Esophagus muscularis mucosa (tissue), 4 donors: ENCODE measurements at places on chromosomes 6 and 20. TPM values are rescaled to one million over a fixed set of nuclear protein-coding genes. Genes with fewer than 3 reads are reported as not detected.
A peak's percentile ranks its signal among the peaks of the same experiment; 100 is the strongest.

TCF21 gene
- 24.5 TPM for total RNA-seq

DNA sequence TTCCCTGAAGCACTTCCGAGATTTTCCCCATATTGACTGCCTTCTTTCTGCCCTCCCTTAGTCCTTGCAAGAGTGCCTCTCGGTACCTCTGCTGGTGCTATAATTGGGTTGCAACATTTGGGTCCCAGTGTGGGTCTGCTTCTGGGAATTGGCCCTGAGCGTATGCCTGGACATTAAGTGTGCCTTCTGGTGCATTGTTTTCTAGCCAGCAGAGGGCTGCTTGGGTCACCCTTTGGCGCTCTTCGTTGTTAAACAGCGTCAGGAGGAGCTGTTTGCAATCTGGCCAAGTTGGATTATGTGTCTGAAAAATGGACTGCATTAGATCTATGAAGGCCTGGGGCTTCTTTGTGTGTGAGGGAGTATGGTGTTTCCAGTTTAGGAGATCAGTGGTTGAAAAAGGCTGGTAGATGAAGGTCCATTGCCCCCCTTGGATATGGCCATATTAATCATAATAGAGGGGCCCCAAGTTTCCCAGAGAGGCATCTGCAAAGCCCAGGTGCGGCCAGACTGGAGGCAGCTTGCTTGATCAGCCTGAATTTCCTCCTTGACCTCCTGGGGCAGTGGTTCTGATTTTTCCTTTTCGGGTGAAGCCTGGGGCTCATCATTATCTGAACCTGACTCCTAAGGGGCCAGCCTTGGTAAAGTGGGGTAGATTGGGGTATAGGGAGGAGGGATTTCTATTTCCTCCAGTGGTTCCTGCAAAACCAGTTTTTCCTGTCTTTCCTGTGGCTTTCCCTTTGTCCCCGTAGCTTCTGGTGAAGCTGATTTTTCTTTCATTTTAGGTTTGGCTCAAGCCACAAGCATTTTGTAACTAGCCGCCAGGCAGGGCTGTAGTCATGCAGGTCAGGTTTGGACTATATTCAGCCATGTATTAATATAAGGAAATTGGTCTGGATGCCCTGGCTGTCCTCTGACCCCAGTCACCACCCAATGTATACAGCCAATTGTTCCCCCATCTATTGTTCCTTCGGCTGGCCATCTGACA, 85.4 kb upstream of the GPR6 start:
- no peak overlapping the region for H3K27ac ChIP-seq
- no peaks in the 10 kb centered on the region for H3K27me3 ChIP-seq
- peaks cover 2% of the 10 kb centered on the region for H3K4me1 ChIP-seq
- no peak overlapping the region for H3K4me3 ChIP-seq
- DNase-seq: no peak

GRCh38 chr6:14502551-14502950, 385.0 kb downstream of the CD83 start:
- H3K4me3 ChIP-seq: no peak overlapping the region
- DNase-seq: peak; percentile 26
- no peak overlapping the region for H3K27ac ChIP-seq
- no peaks in the 10 kb centered on the region for H3K27me3 ChIP-seq
- H3K36me3 ChIP-seq: no peaks in the 10 kb centered on the region
- H3K4me1 ChIP-seq: peaks cover 9% of the 10 kb centered on the region

DNA sequence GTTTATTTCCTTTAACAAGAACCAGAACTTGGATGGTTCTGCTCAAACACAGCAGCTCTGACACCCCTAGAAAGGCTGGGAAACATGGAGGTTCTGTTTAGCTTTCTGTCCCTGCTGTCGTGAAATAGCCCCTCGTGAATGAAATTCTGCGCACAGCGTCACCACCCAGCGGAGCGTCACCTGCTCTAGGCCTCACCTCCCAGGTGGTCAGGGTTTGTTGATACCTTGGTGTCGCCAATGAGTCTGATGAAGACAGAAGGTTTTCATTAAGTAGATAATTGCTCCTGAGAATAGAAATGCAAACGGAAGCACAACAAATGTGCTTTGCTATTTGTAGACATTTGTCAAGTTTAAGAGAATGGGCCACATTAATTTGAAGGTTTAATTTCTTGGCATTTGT, 135.1 kb downstream of the EDN3 start:
- no peaks in the 10 kb centered on the region for H3K4me1 ChIP-seq
- no peaks in the 10 kb centered on the region for H3K27me3 ChIP-seq
- no peaks in the 10 kb centered on the region for H3K36me3 ChIP-seq
- DNase-seq: no peak
- H3K4me3 ChIP-seq: no peak overlapping the region
- H3K27ac ChIP-seq: no peak overlapping the region

DNA sequence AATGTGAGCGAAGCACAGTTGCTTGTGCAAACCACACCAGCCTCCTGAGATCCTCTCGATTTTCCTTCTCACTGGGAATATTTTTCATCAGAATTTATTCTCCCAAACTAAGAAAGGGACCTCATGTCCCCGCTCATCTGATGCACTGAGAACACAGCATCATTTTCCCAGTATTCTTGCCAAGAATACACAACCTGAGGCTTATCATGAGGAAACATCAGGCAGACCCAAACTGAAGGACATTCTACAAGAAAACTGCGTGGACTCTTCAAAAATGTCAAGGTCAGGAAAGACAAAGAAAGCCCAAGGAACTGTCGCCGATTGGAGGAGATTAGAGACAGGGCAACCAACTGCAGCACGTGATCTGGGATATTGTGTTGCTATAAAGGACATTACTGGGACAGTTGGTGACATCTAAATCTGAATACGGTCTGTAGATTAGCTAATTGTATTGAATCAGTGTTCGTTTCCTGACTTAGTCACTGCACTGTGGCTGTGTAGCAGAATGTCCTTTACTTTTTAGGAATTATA, 72.3 kb downstream of the SNX5 start:
- no peaks in the 10 kb centered on the region for H3K36me3 ChIP-seq
- H3K4me1 ChIP-seq: peaks cover 32% of the 10 kb centered on the region
- H3K27ac ChIP-seq: peak overlapping the region; percentile 75
- no peaks in the 10 kb centered on the region for H3K27me3 ChIP-seq
- H3K4me3 ChIP-seq: peak overlapping the region; percentile 52
- DNase-seq: no peak

ORC3 gene
- total RNA-seq: 14.7 TPM

DCDC2 gene
- total RNA-seq: not detected

- no peaks in the 10 kb centered on the region for H3K36me3 ChIP-seq
- no peak overlapping the region for H3K27ac ChIP-seq
- H3K4me1 ChIP-seq: no peaks in the 10 kb centered on the region
- no peaks in the 10 kb centered on the region for H3K27me3 ChIP-seq
- no peak overlapping the region for H3K4me3 ChIP-seq
- no peak for DNase-seq
Observed at GRCh38 chr6:131924881-131925474, 26.2 kb downstream of the CCN2 start.

FBXO5 gene
- total RNA-seq: 2.1 TPM

DNA sequence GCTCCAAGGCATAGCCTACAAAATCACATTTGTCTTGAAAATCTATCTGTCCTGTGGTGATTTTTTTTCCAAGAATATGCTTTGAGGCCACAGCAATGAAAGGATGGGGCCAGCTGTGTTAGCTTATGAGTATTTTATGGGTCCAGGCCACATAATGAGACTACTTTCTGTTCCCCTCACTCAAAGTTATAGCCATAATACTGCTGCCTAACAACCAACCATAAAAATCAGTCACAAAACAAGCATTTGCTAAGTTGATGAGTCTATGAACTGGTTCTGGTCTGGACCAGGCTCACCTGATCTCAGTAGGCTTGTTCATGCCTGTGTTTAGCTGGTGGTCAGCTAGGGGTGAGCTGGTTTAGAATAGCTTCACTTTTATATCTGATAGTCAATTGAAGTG, 192.5 kb upstream of the PLCB4 start:
- peak overlapping the region; percentile 37 for H3K27ac ChIP-seq
- peaks cover 13% of the 10 kb centered on the region for H3K4me1 ChIP-seq
- no peak for DNase-seq
- peaks cover under 1% of the 10 kb centered on the region for H3K36me3 ChIP-seq
- no peak overlapping the region for H3K4me3 ChIP-seq
- no peaks in the 10 kb centered on the region for H3K27me3 ChIP-seq

DNA sequence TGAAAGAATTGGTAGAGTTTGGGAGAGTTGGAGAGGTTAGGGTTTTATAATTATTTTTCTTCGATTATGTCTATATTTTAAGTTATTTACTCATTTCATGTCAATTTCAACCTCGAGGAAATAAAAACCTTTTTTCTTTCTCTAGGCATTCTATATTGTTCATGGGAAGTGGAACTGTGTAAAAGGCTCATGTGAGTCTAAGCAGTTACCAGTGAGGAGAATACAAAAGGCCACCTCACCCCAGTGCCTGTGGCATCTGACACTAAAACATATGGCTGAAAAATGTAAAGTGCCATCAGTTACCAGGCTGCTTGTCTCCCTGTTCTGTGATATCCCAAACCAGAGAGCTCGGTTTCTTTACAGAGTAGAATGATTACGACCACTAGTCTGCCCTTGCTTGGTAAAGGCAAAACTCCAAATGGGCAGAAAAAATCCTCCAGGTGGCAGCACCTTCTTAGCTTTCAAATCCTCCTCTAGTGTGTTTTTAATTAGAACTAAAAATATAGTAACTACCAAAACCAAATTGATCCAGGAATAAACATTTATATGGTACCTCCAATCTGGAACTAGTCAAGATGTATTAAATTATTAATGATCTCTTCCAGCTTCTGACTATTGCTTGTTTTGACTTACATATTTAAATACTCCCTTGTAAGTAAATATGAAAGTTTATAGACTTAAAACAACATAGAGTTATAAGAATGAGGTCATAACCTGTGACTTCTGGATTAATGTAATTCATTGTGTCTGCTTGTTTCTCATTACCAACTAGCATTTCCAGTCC, 122.6 kb upstream of the MCHR2 start:
- no peaks in the 10 kb centered on the region for H3K27me3 ChIP-seq
- no peak overlapping the region for H3K4me3 ChIP-seq
- H3K36me3 ChIP-seq: no peaks in the 10 kb centered on the region
- no peak overlapping the region for H3K27ac ChIP-seq
- no peaks in the 10 kb centered on the region for H3K4me1 ChIP-seq

DNA sequence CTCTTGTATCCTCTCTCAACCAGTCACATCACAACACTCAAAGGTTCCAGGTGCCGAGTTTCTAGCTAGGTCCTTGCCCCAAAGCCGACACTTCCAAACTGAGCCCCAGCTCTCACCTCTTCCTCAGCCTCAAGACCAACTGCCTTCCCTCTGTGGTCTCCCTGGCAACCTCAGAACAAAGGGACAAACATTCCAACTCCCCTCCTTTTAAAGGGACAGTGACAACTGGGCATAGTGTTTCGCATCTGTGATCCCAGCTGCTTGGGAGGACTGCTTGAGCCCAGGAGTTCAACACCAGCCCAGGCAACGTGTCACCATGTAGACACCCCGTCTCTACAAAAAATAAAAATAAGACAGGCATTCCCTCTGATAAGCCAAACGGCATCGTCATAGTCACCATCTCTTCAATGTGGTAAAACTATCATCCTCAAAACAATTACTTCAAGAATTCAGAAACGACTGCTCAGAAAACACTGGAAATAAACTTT, 11.3 kb downstream of the DIDO1 start:
- no peak for DNase-seq
- H3K27me3 ChIP-seq: no peaks in the 10 kb centered on the region
- H3K4me1 ChIP-seq: peaks cover 84% of the 10 kb centered on the region
- peaks cover 23% of the 10 kb centered on the region for H3K36me3 ChIP-seq
- no peak overlapping the region for H3K27ac ChIP-seq

SLC22A1 gene
- total RNA-seq: 0.26 TPM

GRCh38 chr6:157209865-157210530, 113.3 kb downstream of the TMEM242 start:
- DNase-seq: no peak
- peaks cover 33% of the 10 kb centered on the region for H3K36me3 ChIP-seq
- no peaks in the 10 kb centered on the region for H3K4me1 ChIP-seq

LAMA2 gene
- total RNA-seq: 144 TPM

- H3K4me1 ChIP-seq: no peaks in the 10 kb centered on the region
- H3K4me3 ChIP-seq: no peak overlapping the region
- H3K27me3 ChIP-seq: no peaks in the 10 kb centered on the region
Observed at GRCh38 chr6:161682982-161683381, 409.1 kb upstream of the AGPAT4 start.

CDH4 gene
- 0.50 TPM for total RNA-seq

ZNF334 gene
- total RNA-seq: 2.5 TPM

DNA sequence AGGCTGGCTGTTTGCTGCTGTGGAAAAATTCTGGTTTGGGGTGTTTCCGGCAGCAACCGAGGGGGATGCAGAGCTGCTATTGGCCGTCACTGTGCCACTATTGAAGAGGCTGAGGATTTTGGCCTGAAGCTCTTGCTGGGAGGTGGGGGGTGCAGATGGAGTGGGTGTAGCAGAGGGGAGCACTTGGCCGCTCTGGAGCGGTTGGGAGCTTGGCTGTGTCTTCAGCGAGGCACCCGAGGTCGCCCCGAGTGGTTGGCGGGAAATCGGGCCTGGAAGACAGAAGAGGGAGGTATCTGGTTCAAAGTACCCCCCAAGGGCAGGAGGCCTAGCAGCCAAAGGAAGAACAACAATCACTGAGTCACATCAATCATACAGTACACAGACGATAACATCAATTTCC, 27.1 kb downstream of the NCOA5 start:
- peaks cover 13% of the 10 kb centered on the region for H3K27me3 ChIP-seq
- no peak overlapping the region for H3K4me3 ChIP-seq
- peak; percentile 79 for DNase-seq

GRCh38 chr6:114569669-114570068, 226.8 kb upstream of the HS3ST5 start:
- H3K27ac ChIP-seq: no peak overlapping the region
- H3K4me3 ChIP-seq: no peak overlapping the region
- H3K4me1 ChIP-seq: no peaks in the 10 kb centered on the region
- no peak for DNase-seq
- H3K36me3 ChIP-seq: no peaks in the 10 kb centered on the region

DNA sequence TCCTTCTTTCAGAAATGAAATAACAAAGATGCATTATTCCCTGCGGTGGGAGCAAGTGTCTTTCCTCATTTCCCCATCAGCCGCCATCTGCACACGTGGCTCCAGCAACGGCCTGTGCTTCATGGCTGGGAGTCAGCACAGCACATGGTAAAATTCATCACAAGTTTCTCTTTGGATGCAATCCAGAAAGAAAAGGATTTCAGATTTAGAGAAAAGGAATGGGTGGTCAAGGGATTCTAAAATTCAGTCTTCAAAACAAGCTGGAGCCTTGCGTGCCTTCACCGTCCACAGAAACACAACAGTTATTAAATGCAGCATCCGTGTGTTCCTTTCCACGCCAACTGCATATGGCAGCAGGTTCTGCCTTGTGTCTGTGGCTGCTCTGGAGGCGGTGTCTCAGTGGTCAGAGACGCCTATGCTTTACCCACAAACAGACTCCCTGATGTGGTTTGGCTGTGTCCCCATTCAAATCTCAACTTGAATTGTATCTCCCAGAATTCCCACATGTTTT, 107.6 kb downstream of the THBS2 start:
- peak; percentile 84 for DNase-seq
- no peaks in the 10 kb centered on the region for H3K27me3 ChIP-seq
- peaks cover 33% of the 10 kb centered on the region for H3K4me1 ChIP-seq

IPCEF1 gene
- total RNA-seq: 2.7 TPM

- no peaks in the 10 kb centered on the region for H3K27me3 ChIP-seq
- H3K27ac ChIP-seq: peak overlapping the region; percentile 44
- H3K36me3 ChIP-seq: peaks cover 16% of the 10 kb centered on the region
- no peak overlapping the region for H3K4me3 ChIP-seq
- H3K4me1 ChIP-seq: peaks cover 5% of the 10 kb centered on the region
Observed at GRCh38 chr20:4925842-4926530, 75.3 kb downstream of the SLC23A2 start.

GRCh38 chr20:44231193-44231592, 15.9 kb upstream of the GDAP1L1 start:
- no peak for DNase-seq
- no peak overlapping the region for H3K4me3 ChIP-seq

ZNF311 gene
- total RNA-seq: 0.65 TPM
